Thoracic aorta (tissue), 2 donors: ENCODE measurements at places on chromosomes 3 and 15. TPM values are rescaled to one million over a fixed set of nuclear protein-coding genes. Genes with fewer than 3 reads are reported as not detected.

DNA sequence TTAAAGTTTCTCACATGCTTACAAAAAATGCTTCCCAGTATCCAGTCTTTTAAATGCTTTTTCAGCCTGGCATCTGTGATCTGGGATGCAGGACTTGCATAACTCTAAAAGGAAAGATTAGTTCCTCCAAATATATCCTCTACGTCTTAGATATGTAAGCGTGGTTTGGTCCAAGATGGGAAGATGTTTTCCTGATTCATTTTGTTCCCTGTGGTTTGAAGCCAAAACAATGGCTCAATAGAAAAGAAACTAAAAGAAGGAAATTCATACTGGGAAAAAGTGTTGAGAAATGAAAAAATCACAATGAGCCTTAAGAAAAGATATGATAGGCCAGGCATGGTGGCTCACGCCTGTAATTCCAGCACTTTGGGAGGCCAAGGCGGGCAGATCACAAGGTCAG, 1002.8 kb downstream of the NAALADL2 start:
- no peak for DNase-seq

DNA sequence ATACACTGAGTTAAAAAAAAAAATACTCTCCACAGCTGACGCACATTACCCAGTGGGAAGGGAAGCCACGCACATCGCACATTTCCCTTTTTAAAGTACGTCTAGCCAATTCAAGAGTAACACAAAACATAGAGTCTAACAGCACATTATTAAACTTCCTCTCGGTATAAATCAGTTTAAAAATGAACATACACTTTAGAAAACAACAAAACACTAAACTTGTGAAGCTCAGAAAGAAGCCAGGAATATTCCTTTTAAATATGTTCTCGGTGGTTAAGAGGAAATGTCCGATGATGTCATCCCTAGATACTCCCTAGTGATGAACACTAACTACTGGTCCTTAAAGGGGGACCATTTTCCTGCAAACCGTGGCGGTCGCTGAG, 721 bp downstream of the MYEF2 start:
- DNase-seq: no peak

- no peak for DNase-seq
These were observed 5.3 kb downstream of the SEMA7A start for GRCh38 chr15:74428442-74428787.

GRCh38 chr15:69723404-69724096, 270.9 kb downstream of the RPLP1 start:
- DNase-seq: no peak

The KNG1 gene
- not detected for total RNA-seq

DNA sequence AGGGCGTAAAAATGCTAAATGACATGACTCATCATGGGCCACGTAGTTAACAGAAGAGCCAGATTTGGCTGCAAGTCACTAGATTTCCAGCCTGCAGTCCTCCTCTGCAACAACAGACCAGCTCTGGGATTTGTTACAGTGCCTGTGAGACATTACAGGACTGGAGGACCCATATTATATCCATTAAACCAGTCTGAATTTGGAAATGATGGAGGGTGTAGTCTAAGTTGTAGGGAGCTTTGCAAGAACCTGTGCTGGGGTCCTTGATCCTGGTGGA, 10.8 kb downstream of the ZNF774 start:
- no peak for DNase-seq

DNA sequence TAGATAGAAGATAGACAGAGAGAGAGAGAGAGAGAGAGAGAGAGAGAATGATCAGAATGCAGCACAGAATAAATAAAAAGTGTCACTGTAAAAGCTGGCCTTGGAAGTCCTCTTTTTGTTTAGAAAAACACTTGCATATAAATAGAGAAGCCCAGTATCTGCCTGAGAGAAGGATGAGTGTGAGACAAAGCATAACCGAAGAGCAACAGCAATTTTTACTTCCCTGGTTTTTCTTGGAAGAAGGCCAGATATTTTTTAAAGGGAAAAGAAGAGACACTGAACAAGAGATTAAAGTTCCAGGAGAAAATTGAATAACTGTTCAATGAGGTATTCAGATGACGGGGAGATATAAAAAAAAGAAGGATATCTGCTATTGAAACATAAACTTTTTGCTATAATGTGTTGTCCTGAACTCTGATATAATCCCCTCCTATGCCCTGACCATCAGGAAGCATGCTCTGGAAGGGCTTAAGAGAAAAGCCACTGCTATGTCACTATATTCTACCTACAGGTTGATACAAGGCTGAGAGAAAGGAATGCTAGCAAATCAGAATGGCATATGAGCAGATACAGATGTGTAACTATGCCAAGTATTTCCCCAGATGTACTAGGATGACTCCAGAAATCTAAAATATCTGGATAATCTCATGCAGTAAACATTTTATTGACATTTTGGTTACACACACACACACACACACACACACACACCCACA, 358.9 kb downstream of the RBMS3 start:
- DNase-seq: no peak

The TERC gene
- 126 TPM for total RNA-seq

- no peak for DNase-seq
These were observed 26.1 kb downstream of the EDEM1 start for GRCh38 chr3:5213574-5213966.
